ENCODE measurements at places on chromosomes 13 and 19.

DNA sequence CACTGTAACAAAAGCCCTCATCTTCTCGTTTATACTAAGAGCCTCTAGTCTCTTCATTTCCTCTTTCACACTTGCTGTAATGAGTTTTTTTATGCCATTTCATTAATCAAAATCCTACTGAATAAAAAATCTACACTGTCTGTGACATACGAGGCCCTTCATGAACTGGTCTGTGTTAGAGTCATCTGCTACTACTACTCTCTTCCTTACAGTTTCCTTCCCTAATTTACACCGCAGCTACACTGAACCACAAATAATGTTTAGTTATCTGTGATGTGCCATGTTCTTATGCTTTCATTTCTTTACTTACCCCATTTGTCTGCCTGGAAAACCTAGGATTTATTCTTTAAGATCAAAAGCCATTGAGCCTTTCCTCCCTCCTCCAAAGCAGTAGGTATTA lies 16.0 kb downstream of the UFM1 start:
- no peak for DNase-seq

- DNase-seq, result no peak
These were observed 25.8 kb downstream of the PNPLA6 start for GRCh38 chr19:7561325-7561724.

DNA sequence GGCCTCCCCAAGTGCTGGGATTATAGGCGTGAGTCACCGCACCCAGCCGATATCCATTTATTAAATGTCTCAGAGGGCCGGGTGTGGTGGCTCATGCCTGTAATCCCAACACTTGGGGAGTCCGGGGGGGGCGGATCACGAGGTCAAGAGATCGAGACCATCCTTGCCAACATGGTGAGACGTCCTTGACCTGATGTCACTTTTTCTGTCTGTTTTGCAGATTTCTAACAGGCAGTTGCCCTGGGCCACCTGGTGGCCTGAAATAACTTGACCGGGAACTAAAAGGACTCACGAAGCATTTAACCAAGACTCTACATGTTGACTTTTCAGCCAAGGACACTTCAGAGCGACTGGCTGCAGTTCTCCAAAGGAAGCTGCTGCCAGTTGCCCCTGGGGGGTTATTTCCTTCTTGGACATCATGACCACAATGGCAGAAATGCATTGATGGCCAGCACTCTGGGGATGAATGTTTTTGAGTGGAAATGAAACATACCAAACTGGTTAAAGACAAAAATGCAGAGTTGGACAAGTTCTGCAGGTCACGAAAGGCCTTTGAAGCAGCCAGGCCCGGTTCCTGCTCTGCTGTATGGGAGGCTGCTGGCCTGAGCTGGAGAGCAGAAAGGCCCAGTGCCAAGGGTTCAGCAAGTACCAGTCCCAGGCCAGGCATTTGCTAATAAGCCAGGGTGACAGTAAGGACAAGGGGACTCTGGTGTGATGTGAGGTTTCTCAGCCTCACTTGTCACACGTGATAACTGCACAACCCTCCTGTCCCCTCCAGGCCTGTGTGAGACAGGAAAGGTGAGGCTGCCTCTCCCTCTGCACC lies 8.3 kb downstream of the ZNF837 start:
- DNase-seq, result no peak

- DNase-seq, result no peak
These were observed at the start of gene CLEC4G for GRCh38 chr19:7732045-7732444. Gene CLEC4G (minus strand): TSS chr19:7732110. CDS start chr19:7732102, 8 bp downstream.

GRCh38 chr19:56156768-56157167 lies 15.7 kb downstream of the ZNF444 start:
- DNase-seq, result no peak

GRCh38 chr19:52695996-52696395 lies 38.8 kb downstream of the ZNF611 start:
- no peak for DNase-seq

- no peak for DNase-seq
These were observed 181.5 kb downstream of the POSTN start for GRCh38 chr13:37417060-37417441.

GRCh38 chr13:110225609-110226574 lies 81.1 kb downstream of the COL4A1 start:
- DNase-seq, result no peak

- no peak for DNase-seq
These were observed 2.4 kb downstream of the GPX4 start for GRCh38 chr19:1105873-1106840.

GRCh38 chr19:46015687-46016425 lies 7.0 kb downstream of the PGLYRP1 start:
- DNase-seq, result peak; percentile 10

GRCh38 chr13:99342723-99343315 lies 35.6 kb upstream of the GPR183 start:
- DNase-seq, result no peak

GRCh38 chr19:512547-513365 lies 5.5 kb downstream of the TPGS1 start:
- no peak for DNase-seq

DNA sequence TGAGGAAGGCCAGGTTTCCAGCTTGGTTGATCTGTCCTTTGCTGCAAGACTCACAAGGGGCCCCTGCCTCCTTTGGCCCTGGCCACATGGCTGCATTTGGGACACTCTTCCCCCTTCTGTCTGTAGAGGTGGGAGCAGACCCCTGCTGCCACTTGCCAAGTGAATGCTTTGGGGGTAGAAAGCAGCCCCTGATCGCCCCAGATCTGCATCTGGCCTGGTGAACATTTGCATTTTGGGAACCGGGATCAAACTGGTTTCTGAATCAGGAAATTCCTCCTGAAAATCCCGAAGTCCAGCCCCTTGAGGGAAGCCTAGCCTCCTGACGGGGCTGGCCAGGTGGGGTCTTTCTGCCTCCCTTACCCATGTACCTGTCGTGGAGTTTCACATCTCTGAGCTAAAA lies 14.9 kb downstream of the DPF1 start:
- DNase-seq, result no peak

DNA sequence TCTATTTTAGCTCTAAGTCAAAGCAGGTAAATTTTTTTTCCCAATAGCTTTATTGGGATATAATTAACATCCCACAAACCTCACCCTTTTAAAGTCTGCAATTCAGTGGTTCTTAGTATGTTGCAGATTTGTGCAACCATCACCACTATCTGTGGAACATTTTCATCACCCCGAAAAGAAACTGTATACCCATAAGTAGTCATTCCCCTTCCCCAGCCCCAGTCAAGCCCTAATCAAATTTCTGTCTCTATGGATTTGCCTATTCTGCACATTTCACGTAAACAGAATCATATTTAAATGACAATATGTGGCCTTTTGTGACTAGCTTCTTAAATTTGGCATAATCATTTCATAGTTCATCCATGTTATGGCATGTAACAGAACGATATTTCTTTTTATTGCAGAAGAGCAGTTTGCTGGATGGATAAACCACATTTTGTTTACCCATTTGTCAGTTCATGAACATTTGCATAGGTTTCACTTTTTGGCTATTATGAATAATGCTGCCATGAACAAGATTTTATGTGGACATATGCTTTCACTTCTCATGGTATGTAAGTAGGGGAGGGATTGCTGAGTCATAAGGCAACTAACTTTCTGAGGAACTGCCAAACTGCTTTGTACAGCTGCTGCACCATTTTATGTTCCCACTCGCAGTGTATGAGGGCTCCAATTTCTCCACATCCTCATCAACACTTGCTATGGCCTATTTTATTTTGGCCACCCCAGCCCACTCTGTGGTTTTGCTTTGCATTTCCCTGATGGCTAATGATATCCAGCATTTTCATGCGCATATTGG lies 10.9 kb downstream of the SLC46A3 start:
- DNase-seq, result no peak

DNA sequence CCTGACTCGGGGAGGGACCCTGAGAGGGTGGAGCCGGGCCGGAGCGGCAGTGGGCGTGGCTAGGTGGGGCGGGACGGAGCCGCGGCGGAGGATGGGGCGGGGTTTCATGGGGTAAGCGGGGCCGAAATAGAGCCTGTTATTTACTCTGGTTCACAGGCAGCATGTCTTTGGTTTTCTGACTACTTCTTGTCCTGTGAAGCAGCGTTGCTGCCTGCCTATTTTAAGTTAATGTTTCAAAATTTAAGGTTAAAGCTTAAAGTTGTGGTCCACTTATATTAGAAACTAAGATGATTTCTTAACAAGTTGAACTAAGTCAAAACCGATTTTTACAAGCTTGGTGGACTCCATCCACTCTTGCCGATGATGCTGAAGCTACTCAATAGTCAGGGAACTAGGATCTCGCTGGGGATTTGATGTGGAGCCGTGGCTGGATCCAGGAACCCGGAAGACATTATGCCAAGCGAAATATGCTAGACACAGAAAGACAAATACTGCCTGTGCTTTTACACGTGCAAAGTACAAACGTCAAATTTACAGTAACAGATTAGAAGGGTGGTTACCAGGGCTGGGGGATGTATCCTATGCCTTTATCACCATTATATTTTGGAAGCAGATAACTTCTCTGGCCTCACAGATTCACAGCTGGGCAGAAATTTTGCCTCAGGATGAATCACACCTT lies 433 bp upstream of the ZNF616 start:
- DNase-seq, result peak; percentile 97

DNA sequence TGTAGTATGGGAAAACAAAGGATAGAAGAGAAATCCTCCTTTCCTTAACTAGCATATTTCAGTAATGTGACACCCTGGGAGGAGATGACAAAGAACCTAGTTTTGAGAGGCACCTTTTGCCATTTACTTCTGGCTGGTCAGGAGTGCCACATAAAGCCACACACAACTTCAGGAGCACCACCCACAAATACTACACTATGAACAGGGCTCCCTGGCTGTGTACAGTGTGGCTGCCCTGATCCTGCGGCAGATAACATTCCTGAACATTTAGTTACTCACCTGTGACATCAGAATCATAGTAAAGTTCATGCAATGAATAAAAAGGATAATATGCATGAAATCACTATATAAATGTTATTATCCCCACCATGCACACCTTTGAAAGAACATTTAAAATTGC lies 17.4 kb upstream of the IRS2 start:
- no peak for DNase-seq
